ENCODE measurements at places on chromosomes 3 and 15. TPM values are rescaled to one million over a fixed set of nuclear protein-coding genes. Genes with fewer than 3 reads are reported as not detected.
A peak's percentile ranks its signal among the peaks of the same experiment; 100 is the strongest.

- DNase-seq, result no peak
These were observed 268.0 kb upstream of the ARHGEF26 start for GRCh38 chr3:153853163-153853562.

DNA sequence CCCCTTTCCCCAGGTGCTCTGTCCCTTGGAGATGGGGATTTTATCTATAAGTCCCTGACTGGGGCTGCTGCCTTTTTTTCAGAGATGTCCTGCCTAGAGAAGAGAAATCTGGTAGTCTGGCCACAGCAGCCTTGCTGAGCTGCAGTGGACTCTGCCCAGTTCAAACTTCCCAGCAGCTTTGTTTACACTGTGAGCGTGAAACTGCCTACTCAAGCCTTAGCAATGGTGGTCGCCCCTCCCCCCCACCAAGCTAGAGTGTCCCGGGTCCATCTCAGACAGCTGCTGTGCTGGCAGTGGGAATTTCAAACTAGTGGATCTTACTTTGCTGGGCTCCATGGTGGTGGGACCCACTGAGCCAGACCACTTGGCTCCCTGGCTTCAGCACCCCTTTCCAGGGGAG is 38.9 kb downstream of the TMEM266 start:
- DNase-seq, result no peak

DNA sequence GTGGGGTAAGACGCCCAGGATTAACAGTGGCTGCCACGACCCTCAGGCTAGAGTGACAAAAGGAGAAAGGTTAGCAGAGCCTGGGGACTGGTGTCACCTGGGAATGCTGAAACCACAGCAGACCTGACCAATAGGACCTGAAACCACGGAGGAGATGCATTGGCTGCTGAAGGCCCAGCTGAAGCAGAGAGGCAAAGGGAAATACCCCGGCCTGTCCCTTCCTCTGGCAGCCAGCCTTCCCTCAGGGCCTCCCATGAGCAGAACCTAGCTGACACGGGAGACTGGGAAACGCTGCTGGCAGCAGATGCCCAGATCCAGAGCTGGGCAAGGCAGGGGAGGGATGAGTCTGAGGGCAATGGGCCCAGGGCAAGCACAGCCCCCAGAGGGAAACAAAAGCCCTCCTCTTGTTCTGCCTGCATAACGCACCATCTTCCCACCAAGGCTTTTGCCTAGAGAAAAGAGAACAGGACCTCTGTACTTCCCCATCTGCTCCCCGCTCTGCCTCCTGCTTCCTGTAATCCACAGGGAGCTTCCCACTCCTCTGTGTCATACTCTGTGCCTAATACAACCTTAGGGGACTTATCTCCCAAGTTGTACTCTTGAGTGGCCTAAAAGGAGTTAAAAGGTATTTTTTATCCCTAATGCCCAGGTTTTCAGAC is 216.2 kb downstream of the ABHD5 start:
- no peak for DNase-seq

DNA sequence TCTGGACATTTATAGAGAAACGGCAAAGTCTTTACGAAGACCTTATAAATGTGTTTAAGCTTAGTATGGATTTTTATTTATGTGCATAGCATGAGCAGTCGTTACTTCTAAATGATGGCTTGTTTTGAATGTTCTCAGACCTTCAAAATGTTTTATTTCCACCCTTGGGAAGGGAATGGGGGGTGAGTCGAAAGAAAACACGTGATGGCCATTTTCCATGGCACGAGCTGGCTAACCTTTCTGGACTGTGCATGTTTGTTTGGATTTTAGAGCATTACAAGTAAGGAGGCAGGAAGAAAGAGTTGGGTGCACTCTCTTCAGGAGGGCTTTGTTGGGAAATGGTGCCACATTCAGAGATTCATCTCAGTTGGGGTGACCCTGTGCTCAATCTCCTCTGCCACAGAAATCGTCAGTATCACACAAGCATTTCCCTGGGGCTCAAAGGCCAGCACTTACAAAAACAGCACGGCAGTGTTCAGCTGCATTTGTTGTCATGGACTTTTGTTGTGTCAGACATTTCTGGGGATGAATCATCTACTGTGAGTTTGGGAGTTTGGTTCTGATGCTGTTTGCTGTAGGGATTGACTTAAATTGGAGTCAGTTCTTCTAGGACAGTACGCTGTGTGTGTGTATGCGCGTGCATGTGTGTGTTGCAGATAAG is 52.3 kb upstream of the ADAMTS9 start:
- no peak for DNase-seq

- no peak for DNase-seq
These were observed 52.9 kb downstream of the ZBTB38 start for GRCh38 chr3:141421186-141421585.

- DNase-seq, result no peak
These were observed 73.2 kb downstream of the CLSTN2 start for GRCh38 chr3:140007911-140008869.

- DNase-seq, result no peak
These were observed 99.5 kb downstream of the POLR2M start for GRCh38 chr15:57806003-57806402.

DNA sequence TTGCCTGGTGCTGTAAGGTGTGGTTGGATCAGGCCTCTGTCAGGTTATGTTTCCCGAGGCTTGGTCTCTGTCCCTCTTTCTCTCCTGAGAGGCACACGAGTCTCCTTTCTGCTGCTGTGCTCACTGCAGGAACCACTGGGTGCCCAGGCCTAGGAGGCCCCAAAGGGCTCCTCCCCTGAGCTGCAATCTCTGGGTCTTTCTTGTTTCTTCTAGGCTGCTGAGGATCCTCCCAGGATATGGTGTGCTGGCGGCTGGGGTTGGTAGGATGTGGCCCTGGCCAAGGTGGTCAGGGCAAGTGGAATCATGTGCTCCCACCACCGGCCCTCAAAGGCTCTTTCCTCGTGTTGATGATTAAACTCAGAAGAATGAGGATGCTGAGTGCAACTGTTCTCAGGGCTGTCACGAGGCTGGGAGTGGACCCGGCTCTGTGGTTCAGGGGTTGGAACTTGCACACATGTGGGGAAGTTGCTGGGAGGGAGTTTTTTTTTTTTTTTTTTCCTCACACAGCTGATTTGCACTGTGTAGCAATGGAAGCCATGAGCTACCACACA is 43.6 kb upstream of the CTSH start:
- DNase-seq, result peak; percentile 42

- no peak for DNase-seq
These were observed 535 bp downstream of the C2CD4B start for GRCh38 chr15:62164396-62165103.

GRCh38 chr15:82688691-82689090 is 21.0 kb downstream of the AP3B2 start:
- DNase-seq, result no peak

- no peak for DNase-seq
These were observed 793.0 kb downstream of the MCTP2 start for GRCh38 chr15:95024351-95024750.

DNA sequence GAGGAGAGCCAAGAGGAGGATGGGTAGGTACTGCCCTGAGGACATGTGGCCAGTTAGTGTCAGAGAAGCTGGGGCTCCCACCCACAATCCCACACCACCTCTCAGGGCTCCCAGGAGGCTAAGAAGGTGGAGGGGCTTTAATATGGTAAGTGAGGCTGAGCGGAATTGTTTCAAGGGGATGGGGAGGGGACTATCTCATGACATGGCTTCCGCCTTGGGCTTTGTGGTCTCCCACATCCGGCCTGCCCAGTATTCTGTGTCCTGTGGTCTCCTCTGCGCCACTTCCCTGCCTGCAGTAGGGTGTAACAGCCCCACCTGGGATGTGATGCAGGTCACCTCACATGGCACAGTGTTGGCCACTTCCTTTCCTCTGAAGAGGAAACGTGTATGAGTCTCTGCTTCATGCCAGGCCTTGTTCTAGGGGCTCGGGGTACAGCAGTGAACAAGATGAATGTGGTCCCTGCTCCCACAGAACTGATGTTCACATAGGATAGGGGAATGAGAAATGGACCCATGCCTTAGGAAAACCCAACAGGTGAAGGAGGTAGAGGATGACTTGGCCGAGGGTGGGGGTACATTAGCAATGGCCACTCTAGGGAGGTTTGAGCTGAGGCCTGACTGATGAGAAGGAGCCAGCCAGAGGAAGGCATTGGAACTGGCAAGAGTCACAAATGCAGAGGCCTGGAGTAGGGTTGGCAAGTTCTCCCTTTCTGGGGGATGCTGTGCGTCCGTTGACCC is 3.2 kb downstream of the NEIL1 start:
- no peak for DNase-seq

GRCh38 chr15:79938143-79938542 is 32.9 kb downstream of the BCL2A1 start:
- DNase-seq, result no peak

GRCh38 chr15:100335335-100335999 is 6.3 kb downstream of the ADAMTS17 start:
- no peak for DNase-seq

GRCh38 chr3:59609657-59610348 is 560.0 kb upstream of the CFAP20DC start:
- no peak for DNase-seq

DNA sequence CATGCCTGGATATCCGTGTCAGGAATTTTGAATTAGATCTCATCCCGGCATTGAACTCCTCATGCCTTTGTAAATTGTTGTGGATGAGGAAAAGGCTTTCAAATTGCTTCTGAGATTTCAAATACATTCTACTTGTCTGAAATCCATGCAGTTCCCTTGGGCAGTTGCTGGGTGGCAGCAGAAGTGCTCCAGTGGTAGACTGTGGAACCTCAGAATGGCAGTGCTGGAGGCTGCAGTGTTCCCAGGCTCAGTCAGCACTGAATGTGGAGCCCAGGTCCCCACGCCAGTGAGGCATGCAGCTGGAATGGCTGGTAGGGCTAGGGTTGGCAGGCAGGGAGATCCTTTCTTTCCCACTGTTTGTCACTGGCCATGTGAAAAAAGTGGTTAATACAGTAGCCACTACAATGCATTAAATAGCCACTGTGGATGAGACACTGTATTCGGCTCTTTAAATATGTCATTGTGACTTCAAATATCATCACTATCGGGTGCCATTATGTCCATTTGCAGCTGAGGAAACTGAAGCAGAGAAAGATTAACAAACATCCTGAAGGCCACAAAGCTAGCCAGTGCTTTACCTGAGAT is 98.6 kb downstream of the TPRG1 start:
- no peak for DNase-seq

DNA sequence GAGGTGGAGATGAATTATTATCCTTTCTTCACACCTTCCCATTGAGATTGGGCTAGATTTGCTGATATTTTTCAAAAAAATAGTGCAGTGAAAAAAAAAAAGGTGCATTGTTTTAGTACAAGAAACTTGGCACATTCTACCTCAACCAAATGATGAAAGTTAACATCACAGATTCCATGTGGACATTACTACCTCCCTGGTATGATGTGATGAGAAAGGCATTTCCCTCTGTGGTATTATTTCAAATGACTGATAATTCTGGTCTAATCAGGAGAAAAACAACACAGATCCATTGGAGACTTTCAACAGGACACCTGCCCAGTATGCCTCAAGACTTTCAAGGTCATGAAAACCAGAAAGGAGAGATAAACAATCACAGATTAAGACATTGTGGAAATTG is 313.4 kb downstream of the BCHE start:
- DNase-seq, result no peak

- DNase-seq, result no peak
These were observed 164.8 kb downstream of the SYNPR start for GRCh38 chr3:63442918-63443317.

DNA sequence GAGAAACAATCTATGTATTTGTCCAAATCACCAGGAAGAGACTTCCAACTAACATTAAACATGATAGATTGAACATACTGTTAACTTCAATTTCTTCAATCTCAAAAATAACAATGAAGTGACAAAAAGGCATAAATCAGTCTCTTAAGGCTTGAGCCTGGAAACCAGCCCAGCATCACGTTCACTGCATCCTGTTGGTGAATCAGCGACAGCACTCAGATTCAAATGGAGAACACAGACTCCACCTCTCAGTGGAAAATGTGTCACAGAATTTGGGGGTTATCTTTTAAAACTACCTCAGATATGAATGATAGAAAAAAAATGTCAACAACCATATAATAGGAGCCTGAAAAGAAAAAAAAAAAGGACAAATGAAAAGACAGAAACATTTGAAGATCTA is 212.0 kb downstream of the MINAR1 start:
- no peak for DNase-seq

GRCh38 chr15:48604567-48604966 is 40.9 kb downstream of the FBN1 start:
- DNase-seq, result no peak

DNA sequence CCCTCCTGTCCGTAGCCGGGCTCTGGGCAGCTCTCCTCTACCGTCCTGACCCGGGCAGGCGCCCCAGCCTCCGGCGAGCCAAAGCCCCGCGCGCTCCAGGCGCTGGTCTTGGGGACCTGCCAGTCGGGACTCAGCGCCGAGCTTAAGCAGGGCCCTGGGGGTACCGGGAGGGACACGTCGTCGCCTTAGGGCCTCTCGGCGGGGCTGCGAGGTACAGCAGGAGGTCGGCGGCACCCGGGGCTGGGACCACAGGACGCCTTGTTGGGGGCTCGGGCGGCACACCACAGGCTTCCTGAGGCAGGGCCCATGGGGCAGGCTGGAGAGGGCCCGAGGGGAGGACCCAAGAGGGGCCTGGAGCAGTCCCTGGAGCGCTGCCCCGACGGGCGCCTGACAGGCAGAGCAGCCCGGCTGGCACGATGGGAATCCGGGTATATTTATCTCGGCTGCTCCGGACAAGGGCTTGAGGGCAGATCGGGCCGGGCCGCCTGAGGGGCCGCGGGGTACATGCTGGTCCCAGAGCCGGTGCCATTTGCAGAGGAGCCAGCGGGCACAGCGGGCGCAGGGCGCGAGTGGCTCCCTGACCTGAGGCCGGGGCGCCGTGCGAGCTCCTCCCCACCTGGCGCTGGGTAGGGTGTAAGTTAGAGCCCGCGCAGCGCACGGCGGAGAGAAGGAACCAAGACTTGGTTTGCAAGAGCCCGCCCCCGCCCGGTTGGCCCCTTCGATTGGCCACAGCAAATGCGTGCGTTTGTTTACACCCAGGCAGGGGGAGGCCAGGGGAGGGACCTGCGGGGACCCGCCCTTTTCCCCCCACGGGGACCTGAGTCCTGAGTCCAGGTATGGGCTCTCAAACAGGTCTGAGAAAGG is 574 bp downstream of the SLC38A3 start:
- DNase-seq, result no peak

DNA sequence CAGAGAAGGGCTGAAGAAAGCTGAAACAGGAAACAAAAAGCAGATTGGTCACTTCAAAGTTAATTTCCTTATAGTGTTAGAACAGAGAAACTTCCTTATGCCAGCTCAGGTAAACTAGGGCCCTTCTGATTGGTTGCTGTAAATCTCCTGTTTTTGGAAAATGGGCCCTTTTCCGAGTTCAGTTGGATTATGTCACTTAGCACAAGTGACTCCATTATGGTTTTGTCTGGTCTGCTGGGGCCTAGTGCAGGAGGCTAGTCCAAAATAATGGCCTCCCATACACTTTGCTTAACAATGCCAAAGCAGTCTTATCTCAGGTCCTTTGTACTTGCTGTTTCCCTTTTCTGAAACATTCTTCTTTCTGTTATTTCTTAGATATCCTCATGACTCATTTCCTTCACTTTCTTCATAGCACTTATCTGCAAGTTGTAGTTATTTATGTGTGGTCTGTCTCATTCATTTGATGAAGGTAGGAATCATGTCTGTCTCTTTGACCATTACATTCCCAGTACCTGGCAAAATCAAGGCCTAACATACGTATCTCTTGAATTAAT is 7.7 kb upstream of the DCP1A start:
- no peak for DNase-seq

The PDCD10 gene
- total RNA-seq, result 77.3 TPM

The SCAANT1 gene
- not detected for total RNA-seq

The GNAT1 gene
- total RNA-seq, result 0.54 TPM

The CHRM5 gene
- not detected for total RNA-seq

The STAB1 gene
- 249 TPM for total RNA-seq

The PRTG gene
- total RNA-seq, result 3.0 TPM

The RPL15 gene
- 1,268 TPM for total RNA-seq

The FETUB gene
- total RNA-seq, result not detected

The ADGRG7 gene
- total RNA-seq, result not detected

The TLR9 gene
- total RNA-seq, result not detected

All from thoracic aorta (tissue), 2 donors.